ENCODE measurements at places on chromosomes 3 and 15.

GRCh38 chr3:107487490-107487889 lies 35.3 kb upstream of the BBX start:
- DNase-seq = no peak

DNA sequence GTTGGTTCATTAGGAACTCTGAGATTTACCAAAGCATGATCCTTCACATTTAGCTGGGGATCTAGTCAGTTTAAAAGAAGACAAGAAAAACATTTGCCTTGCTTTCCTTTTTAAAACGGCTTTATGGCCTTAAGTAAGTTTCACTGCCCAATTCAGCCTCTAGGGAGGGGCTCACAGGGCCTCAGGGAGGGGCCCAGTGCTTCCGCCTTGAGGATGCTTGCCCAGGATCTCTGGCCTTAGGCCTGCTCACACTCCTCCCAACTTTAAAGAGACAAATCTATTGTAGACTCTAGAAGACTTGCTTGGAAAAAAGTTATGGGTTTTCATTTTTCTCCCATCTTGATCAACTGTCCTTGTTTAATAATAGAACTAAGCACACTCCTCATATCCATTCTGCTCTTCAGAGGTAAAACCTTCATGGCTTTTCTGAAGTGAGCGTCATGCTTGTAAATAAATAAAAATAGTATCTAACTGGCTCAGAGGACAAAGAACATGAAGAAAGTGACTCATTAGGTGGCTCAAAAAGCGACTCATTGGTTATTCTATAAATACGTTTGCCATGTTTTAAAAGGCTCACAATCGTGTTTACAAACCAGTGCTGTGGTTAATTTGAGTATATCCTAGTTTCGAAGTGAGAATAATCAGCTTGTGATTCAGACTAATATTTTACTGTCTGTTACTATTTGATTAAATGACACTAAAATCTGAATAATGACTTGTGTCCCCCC lies 13.7 kb downstream of the PDHB start:
- DNase-seq = no peak

DNA sequence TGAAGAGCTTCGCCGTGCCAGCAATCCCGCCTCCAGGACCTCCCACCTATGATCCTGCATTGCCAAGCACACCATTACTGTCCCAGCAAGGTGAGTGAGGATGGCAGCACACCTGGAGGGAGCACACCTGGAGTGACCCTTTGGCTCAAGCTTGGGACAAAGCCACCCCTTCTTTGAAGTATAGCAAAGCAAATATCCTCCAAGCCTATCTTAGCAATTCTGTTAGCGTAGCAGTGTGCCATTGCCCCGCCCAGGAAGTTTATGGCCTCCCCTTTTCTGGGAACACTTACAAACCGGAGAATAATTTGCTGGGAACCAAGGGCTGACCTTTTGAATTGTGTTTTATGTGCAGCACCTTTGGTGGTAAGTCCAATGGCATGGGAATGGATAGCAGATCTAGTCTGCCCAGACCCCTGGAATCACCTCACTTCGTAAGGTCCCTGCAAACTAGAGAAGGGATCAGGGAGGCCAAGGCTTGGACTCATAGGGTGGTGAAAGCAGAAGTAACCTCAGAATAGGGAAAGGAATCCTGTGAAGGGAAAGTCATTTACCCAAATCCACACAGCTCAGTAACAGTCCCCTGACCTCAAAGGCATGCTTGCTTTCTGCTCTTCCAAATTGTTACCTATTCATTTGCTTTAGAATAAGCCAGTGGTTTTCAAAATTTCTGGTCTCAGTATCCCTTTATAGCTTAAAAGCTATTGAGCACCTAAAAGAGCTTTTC lies 70.1 kb downstream of the HCN4 start:
- DNase-seq = no peak

- peak; percentile 7 for DNase-seq
These were observed at the start of gene FSTL1 for GRCh38 chr3:120450600-120451271. Gene FSTL1, minus strand, starts transcription at chr3:120450992. Its CDS starts 246 bp downstream, at chr3:120450746.

GRCh38 chr3:188309437-188310269 lies 155.7 kb downstream of the LPP start:
- no peak for DNase-seq

DNA sequence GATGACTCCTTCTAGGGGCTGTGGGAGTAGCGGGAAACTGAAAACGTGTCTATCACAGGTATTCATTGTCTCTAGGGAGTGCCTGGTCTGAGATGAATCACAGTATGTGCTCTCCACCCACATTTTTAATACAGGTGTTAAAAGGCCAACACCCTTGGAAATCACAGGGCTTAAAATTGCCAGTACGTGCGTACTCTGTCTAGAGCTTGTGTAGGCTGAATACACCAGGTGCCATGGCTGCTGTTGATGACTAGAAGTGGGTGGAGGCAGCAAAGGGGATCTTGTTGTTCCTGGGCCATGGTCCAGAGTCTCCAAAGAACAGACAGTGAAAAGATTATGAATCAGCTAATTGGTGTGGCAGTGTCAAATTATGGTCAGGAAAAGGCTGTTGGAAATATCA lies 35.1 kb upstream of the P3H2 start:
- no peak for DNase-seq

- no peak for DNase-seq
These were observed 81.2 kb downstream of the ANO10 start for GRCh38 chr3:43540624-43541023.

GRCh38 chr3:45776611-45777010 lies 19.7 kb downstream of the SLC6A20 start:
- no peak for DNase-seq

DNA sequence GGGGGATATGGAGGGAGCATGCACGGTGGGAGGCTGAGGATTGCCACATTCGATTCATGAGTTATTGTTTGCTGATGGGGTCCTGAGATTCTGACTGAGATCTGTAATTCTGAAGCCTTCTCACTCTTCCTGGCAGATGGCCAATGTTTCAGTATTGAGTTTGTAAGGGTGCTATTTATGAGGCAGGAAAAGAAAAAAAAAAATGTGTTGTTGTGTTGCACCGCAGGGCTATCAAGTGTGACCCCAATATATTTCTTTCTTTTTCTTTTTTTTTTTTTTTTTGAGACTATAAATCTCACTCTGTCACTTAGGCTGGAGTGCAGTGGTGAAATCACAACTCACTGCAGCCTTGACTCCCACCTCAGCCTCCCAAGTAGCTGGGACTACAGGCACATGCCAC lies 3.2 kb upstream of the SENP2 start:
- DNase-seq = no peak
